ENCODE measurements at places on chromosomes 5 and 9.

- peak; percentile 8 for DNase-seq
Observed at GRCh38 chr5:104800440-104801048, 1238.0 kb upstream of the NUDT12 start.

GRCh38 chr9:36677611-36678010 lies 104.9 kb downstream of the MELK start:
- no peak for DNase-seq

DNA sequence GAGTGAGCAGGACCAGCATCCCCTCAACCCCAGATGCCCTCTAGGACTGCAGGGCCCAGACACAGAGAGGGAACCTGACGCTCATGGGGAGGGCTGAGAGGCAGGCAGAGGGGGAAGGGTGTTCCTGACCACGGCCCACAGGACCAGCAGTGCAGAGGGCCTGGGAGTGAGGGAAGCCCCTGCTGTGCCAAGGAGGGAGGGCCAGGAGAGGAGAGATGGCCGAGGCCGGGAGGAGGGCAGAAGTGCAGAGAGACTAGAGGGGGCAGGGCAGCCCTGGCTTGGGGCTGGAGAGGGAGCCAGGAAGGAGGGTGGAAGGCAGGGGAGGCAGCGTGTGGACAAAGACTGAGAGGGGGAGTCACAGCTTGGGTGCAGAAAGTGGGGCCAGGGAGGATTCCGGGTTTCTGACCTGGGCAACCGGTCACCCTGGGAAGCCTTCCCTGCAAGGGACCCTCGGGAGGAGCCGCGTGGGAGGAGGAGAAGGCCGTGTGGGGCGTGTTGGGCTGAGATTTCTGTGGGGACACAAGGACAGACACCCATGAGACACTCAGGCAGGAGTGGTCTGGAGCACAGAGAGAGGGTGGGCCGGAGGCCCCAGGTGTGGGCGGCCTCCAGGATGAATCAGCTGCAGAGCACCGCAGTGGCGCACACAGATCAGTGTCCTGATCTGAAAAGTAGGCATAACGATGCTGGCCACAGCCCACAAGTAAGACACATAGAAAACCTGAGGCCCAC lies 117.5 kb downstream of the ADAMTS2 start:
- DNase-seq, result no peak

DNA sequence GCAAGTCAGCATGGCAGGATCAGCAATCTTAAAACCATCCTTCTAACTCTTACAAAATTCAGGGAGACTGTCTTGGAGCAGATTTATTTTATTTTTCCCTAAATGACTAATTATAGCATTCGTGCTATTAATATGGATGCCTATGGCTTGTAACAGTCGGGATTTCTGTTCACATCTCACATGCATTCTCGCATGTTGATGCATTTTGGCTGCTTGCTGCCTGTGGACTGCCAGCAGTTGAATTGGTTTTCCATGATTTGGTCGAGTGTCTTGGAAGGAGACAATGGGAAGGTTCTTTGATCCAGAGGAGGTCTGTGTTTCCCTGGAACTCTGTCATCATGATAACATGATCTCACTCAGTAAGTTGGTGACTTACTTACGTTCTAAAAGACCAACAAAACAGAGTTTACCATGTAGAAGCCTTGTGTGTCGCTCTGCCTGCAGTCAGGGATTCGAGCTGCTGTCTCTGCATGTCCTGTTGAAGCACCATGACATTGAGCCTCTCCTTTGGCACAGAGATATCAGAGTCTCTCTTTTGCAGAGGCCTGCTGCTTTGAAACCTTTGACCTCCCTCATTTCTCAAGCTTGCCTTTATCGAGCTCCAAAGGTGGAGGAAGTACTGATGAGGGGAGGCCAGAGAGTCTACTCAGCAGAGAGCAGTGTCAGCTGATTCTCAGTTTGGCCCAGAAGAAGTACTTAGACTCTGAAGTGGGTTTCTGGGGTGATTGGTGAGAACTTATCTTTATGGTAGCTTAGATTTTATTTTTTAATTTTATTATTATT lies 82.4 kb downstream of the ARHGAP26 start:
- no peak for DNase-seq

DNA sequence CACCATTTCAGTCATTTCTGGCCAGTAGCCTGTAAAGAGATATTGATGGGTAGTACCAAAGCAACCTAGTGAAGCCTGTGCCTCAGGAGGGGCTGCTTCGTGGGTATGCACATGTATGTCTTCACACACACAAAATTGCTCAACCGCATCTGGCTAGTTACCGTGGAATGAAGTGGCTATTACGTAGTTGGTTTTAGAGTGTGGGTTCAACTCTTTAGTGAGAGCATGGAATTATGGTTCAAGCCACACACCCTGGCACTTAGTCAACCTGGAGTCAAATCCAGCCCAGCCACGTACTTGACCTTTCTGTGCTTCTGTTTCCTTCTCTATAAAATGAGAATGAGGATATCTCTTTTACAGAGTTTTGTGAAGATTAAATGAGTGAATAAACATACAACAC lies 174.9 kb downstream of the TTC39B start:
- no peak for DNase-seq

DNA sequence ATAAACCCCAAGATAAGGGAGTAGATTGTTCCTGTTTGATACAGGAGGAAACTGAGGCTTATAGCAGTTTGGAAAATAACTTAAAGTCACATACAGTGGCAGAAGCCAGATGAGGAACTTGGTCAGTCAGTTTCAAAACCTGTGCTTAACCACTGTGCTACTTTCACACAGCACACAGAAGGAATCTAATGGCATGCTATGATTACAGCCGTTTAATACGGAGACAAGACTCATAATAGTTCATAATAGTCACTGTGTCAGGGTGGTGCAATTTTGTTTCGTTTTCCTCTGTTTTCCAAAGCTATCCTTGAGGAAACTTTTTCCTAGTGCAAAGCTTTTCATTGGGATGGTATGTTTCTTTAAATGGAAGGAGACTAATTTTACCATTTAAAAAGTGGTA lies 112.3 kb downstream of the GCNT1 start:
- DNase-seq, result no peak

- DNase-seq, result no peak
Observed at GRCh38 chr9:136942112-136942880, 2.2 kb downstream of the FBXW5 start.

GRCh38 chr9:135827866-135828580 lies 79.3 kb downstream of the CAMSAP1 start:
- no peak for DNase-seq

- DNase-seq, result no peak
Observed at GRCh38 chr5:176830422-176830994, 20.1 kb downstream of the UNC5A start.

Measured in NCI-H82 (cell line).